Left cardiac atrium (tissue), 4 donors: ENCODE measurements at places on chromosomes 1 and 21.
A peak's percentile ranks its signal among the peaks of the same experiment; 100 is the strongest.

DNA sequence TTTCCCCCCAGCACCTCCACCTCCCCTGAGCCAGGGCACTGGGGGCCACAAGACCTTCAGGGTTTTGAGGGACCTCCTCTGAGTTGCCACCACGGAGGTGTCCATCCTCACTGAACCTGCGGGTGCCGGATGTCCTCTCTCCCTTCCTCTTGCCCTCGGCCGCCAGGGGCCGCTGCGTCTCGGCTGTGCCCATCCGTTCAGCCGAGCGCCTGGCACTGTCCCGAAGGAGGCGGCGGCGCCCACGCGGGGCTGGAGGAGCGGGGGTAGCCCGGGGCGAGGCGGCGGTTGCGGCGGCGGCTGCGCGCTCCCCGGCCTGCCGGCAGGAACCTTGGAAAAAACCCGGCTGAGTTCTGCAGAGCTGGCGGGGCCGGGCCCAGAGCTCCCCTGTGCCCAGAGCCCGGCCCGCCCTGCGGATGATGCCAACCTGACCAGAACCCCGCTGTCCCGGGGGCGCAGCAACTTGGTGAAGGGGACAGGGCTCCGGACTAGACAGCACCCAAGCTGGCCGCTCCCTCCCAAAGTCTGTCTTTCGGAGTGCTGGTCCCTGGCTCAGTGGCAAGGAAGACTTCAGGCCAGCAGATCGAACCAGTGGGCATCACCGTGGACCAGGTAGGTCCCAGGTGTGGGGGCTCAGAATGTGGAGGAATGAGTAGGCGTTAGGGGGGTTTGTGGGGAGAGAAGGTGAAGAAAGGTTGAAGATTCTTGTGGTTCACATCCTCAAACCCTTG is 3.7 kb upstream of the PPM1J start:
- DNase-seq, result peak; percentile 86

- DNase-seq, result no peak
These were observed 30.4 kb upstream of the ZFYVE9 start for GRCh38 chr1:52111492-52111891.

- no peak for DNase-seq
These were observed 438.1 kb downstream of the NPHP4 start for GRCh38 chr1:5554111-5554510.

DNA sequence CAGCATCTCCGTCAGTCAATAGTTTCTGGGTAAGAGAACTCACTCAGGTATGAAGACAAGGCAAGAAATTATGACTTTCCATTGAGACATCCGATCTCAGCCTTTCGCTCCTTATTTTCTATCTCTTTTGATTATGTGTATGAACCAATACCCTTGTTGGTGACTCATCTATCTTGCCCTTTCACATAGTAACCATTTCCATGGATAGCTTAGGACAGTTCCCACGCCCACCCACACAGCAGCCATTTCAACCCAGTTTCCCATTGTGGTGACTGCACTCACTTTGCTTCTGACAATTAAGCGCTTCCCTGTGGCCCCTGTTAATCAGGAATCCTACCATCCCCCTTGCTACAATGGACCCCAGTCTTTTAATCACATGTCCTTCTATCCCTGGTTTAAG is 210.6 kb upstream of the ADGRL2 start:
- DNase-seq, result no peak

GRCh38 chr1:196400478-196401451 is 207.5 kb downstream of the KCNT2 start:
- DNase-seq, result peak; percentile 54

DNA sequence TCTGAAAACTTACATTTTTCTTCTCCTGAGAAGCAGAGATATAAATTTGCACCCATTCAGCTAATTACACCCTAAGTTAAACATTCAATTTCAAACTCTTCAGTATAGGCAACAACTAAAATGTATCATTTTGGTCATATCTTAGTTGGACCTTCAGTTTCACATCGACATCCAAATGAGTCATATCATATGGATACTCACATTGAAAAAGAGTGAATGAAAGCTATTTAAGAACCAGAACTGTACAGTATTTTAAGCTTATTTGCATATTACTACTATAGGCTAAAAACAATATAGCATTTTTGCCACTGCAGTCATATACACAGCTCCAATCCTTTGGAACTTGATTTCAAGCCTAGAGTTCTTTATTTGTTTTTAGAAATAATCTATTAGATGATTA is 33.6 kb downstream of the USP25 start:
- no peak for DNase-seq

- DNase-seq, result peak; percentile 43
These were observed 432 bp downstream of the AKT3 start for GRCh38 chr1:243849421-243850201.

DNA sequence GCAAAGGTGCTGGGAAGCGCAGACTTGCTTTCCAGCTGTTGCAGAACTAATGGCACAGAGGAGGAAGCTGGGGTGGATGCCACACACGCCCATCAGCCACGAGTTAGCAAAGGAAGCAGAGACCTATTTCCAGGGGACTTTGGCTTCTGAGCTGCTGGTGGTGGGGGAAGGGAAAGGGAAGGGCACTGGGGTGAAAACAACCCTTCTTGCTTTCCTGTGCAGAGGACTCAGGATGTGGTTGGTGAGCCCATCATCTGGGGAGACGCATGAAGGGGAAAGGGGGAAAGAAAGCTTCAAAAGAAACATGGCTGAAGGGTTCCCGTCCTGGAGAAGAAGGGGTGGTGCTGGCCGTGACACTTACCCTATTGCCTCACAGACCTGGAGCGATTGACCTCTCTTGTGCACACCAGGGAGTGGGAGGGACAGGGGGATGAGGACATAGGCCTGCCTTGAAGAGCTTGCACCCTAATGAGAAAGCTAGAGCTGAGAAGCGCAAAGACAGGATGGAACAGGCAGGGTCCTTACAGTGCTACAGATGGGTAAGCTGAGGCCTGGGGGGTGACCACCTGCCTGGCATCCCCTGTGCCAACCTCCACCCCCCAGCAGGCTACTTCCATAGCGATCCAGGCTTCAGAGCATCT is 140.8 kb upstream of the RAB4A start:
- no peak for DNase-seq

- no peak for DNase-seq
These were observed 271.7 kb upstream of the CSF3R start for GRCh38 chr1:36754366-36754765.

GRCh38 chr1:70383483-70383882 is 27.6 kb upstream of the CTH start:
- no peak for DNase-seq

- no peak for DNase-seq
These were observed 24.5 kb upstream of the RGS1 start for GRCh38 chr1:192550922-192551534.

GRCh38 chr1:157136133-157136532 is 2.1 kb downstream of the ETV3 start:
- no peak for DNase-seq

GRCh38 chr1:24498589-24498988 is 4.0 kb upstream of the RCAN3 start:
- DNase-seq, result no peak

DNA sequence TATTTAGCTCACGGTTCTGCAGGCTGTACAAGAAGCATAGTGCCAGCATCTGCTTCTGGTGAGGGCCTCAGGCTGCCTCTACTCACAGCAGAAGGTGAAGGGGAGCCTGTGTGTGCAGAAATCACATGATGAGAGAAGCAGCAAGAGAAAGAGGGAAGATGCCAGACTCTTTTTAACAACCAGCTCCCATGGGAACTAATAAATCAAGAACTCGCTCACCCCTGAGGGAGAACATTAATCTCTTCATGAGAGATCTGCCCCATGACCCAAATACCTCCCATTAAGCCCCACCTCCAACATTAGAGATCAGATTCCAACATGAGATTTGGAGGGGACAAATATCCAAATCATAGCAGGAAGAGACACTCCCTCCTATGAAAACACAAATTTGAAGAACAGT is 74.1 kb downstream of the OLFML2B start:
- no peak for DNase-seq

DNA sequence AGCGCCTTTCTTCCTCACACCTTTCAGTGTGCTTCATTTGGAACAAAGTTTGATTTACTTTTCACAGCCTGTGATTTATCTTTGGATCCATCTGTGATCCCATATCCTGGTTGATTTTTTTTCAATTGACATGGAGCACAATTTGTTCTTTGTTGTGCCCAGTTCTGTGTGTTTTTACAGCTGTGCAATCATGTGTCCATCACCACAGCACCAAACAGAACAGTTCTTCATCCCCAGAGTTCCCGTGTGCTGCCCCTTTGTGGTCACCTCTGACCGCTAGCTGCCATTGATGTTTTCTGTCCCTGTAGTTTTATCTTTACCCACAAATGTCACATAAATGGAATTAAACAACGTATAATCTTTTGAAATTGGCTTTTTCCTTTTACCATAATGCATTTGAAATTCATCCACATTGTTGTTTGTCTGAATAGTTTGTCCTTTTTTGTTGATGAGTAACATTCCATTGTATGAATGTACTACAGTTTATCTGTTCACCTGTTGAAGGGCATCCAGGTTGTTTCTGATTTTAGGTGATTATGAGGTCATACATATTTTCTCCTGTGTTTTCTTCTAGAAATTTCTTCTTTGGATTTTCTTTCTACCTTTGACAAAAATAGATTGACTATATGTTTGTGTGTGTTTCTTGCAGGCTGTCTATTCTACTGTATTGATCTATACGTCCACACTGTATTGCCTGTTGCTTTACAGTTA is 17.4 kb downstream of the MIGA1 start:
- no peak for DNase-seq

DNA sequence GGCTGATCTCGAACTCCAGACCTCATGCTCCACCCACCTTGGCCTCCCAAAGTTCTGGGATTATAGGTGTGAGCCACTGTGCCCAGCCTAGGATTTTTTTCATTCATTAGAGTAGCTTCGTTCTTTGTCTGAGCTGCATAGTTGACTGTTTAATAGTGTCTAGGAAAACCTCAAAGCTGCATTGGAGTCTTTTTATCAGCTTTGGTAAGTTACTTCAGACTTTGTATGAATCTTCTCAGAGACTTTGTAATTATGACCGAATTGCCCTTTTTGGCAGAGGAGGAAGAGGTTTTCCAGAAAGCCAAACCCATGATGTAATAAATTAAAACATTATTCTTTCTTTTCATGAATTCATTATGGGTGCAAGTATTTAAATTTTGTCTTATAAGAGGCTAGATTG is 5.1 kb downstream of the DNAJB4 start:
- no peak for DNase-seq

DNA sequence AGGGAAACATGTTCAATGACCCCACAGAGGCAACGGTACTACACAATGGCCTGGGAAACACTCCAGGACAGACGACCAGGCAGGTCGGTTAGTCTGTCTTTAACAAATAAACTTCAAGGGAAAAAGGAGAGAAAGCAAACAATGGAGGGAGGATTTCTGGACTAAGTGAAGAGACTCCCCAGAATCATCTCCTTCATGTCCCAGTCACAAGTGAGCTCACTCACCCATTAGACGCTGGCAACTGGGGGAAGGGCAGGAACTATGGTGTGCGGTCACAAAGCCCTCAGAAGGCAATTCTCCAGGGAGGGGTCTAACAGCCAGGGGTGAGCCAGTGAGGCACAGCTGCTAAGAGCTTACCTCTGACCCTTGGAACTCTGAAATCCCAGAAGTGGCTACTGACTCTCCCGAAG is 55.7 kb upstream of the NADK start:
- DNase-seq, result no peak

- no peak for DNase-seq
These were observed 670 bp downstream of the ST3GAL3 start for GRCh38 chr1:43708002-43708410.

GRCh38 chr1:112704391-112704933 is 2.5 kb downstream of the RHOC start:
- DNase-seq, result no peak

DNA sequence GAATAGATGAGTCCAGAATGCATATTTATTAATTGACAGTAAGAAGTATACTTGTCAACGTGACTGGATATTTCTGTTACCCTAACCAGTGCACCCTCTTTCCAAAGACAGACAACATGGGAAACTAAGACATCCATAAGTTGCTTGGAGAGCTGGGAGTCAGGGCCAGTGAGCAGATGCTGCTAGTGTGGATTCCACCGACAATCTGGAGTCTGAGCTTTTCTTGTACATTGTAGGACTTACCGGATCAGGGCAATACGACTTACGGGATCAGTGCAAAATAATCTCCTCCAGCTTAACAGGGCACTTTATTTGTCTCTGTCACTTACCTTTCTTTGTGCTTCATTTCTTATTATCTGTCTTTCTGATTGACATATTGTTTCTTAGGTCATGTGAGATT is 24.6 kb upstream of the FCRL4 start:
- no peak for DNase-seq

- no peak for DNase-seq
These were observed 389 bp downstream of the SEMA6C start for GRCh38 chr1:151146072-151146411.

DNA sequence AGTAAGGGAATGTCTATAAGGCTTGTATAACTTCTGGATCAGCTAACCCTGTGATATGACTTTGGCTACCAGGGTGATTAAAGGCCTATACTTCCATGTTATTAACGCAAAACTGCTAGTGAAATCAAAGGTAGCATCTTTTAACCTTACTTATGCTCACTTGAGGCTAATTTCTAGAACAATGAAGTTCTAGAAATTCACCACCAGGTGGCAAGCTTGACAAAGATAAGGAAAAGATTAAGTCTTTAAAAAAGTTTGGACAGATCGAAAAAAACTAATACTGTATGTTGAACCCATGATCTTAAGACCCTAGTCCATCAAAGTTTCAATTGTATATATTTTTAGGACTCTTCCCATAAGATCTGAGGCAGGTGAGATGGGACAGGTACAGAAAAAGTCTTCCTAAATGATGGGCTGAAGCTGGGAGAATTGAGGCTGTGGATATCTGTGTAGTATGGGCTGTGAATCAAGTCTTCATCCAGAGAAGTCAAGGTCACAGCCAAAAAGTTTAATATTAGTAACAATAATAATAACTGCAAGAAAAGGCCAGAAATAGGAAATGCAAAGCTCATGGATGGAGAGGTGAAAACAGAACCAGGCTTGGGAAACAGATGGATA is 18.8 kb downstream of the KYAT3 start:
- DNase-seq, result no peak

- DNase-seq, result peak; percentile 76
These were observed 4.1 kb downstream of the NUAK2 start for GRCh38 chr1:205317311-205317917.

GRCh38 chr21:24023402-24023801 is 1583.9 kb downstream of the MRPL39 start:
- DNase-seq, result no peak

DNA sequence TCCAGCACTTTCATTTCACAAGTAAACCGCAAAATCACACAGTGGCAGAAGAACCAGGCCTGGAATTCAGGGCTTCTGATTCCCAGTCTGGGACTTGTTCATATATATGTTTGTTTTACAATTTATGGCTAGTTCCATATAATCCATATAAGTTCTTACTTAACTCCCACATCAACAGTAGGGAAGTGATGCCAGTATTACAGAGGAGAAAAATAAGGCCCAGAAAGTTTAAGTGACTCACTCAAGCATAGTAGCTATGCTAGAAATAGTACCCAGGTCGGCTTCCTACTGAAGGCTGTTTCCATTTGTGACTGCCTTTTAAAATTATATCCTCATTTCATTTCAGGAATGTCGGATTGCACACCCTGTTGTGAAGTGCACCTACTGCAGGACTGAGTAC is 1.4 kb downstream of the FAM76A start:
- no peak for DNase-seq
